AG04450 (cell line): ENCODE measurements at places on chromosomes 5 and 9.

DNA sequence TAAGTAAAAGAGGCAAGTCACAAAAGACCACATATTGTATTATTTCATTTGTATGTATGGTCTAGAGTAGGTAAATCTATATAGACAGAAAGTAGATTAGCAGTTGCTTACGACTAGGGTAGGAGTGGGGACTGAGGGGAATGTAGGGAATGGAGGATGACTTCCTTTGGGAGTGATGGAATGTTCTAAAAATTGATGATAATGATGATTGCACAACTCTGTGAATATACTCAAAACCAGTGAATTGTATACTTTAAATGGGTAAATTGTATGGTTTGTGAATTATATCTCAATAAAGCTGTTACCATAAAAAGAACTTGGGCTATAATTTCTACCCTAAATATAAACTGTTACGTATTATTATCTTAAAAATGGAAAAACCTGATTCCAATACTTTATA lies 35.0 kb downstream of the ADAMTS6 start:
- no peak for DNase-seq

GRCh38 chr5:170100066-170100943 lies 5.4 kb upstream of the FOXI1 start:
- DNase-seq: peak; percentile 61

- no peak for DNase-seq
Observed at GRCh38 chr5:10599862-10600284, 36.0 kb downstream of the ANKRD33B start.

DNA sequence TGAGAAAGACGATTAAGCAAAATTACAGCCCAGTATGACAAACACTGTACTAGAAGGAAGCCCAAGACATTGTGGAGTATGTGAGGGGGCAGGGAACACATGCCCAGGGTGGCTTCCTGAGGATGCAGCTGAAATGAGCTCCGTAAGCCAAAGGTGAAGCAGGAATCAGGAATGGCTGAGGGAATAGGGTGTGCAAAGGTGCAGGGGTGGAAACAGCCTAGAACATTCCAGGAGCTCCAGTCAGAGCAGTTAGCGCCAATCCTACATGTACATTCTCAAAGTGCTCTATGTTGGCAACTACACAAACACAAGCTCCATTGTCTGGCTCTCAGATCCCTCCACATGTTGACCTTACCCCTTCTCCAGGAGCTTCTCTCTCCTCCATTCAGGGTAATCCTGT lies 257.9 kb downstream of the MAN2A1 start:
- no peak for DNase-seq

GRCh38 chr5:159864885-159865691 lies 51.2 kb upstream of the ADRA1B start:
- no peak for DNase-seq

DNA sequence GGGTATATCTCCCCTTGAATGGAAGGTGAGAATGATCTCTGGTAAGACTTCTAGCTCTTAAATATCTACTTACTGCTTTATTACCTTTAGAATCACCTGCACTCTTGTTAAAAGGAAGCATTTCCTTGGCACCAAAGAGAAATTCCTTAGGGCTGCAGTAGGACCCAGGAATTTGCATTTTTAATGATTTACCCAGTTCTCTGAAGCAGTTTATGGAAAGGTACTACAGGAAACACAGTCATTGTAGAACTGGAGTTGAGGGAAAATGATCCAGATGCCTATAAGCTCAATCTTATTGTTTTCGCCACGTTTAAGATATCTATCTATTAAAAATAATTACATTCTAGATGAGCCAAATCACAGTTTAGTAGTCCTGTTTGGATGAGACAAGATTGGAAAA lies 9.5 kb upstream of the C9 start:
- no peak for DNase-seq

DNA sequence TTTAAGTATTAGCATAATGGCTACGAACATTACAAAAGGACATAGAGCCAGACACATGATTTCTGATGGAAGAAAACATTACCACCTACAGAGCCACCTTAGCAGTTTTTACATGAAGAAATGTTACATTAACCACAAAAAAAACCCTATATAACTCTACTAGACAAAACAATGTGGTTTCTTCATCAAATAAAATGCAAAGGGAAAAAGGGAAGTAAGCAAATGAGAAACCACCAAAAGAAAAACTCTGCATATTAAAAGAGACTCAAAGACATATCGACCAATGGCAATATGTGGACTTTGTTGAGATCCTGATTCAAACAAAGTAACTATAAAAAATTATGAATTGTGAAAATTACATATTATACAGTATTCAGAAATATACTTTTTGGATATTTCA lies 132.7 kb downstream of the TSSK1B start:
- no peak for DNase-seq

- no peak for DNase-seq
Observed at GRCh38 chr9:286071-286740, 71.5 kb downstream of the DOCK8 start.

DNA sequence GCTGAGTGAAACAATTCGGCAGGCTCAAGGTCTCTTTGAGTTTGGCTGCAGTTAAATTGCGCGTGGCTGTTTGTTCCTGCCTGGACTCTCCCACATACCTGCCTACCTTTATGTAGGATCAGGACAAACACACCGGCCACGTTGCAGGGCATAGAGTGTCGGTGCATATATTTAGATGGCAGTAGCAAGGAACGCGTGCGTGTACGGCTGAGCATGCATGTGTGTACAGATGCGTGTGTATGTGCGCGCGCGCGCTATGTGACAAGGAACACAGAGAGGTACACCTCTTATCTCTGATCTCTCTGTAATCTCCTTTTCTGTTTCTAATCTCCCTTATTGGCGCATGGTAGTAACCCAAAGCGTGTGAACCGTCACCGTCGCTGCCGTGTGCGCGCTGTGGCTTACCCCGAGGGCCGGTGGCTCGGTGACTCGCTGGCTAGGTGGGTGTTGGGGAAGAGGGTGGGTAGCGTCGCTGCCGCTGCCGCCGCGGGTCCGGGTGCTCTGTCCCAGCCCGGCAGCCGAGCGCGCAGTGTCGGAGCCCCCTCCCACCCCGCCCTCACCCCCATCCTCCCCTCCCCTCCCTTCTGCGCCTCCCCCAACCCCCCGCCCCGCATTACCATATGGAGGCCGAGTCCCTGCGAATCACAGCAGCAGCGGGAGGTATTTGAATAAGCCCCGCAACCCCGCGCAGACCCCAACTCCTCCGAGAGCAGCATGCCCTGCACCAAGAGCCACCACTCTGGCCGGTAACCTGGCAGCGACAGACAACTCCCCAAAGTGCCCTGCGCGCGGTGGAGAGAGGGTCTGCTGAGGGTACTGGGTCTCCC lies 204.8 kb downstream of the MEF2C start:
- no peak for DNase-seq

DNA sequence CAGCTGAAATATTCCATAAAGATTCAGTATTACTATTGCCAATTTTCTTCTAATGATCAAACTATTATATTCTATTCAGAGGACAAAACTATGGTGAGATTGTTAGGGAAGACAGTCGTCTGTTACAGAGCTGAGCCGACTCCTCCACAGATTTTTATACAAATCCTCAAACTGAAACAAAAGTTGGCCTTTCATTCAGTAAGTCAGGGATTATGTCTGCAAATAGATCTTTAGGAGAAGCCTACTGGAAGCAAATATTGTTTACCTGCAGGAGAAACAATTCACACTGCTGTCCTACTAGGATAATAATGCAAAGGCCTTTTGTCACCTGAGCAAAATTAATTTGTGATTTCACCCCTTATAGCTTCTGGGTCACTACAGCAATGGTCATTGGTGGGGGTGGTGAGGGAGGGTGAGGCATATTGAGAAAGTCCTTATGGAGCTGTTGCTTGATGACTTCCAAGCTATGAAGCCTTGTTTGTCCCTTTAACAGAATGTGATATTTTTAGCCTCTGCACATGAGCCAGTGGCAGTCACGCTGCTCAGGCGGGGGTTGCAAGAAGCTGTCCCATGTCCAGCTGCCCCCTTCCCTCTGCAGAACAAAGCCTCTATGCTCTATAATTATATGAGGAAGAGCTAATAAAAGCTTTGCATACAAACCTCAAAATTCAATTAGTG lies 200.5 kb upstream of the KLF9 start:
- DNase-seq: no peak

GRCh38 chr5:93006915-93007314 lies 574.1 kb downstream of the NR2F1-AS1 start:
- DNase-seq: no peak

GRCh38 chr5:74182603-74183002 lies 457.9 kb downstream of the ENC1 start:
- no peak for DNase-seq

GRCh38 chr9:133202145-133202513 lies 6.9 kb downstream of the OBP2B start:
- DNase-seq: no peak

DNA sequence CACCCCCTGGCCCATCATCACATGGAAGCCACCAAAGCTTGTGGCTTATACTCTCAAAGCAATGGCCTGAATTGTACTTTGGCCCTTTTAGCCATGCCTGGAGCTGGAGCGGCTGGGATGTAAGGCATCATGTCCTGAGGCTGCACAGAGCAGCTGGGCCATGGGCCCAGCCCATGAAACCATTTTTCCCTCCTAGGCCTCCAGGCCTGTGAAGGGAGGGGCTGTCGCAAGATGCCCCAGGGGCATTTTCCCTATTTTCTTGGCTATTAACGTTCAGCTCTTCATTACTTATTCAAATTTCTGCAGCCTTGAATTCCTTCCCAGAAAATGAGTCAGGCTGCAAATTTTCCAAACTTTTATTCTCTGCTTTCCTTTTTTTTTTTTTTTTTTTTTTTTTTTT lies 27.7 kb downstream of the FST start:
- no peak for DNase-seq

DNA sequence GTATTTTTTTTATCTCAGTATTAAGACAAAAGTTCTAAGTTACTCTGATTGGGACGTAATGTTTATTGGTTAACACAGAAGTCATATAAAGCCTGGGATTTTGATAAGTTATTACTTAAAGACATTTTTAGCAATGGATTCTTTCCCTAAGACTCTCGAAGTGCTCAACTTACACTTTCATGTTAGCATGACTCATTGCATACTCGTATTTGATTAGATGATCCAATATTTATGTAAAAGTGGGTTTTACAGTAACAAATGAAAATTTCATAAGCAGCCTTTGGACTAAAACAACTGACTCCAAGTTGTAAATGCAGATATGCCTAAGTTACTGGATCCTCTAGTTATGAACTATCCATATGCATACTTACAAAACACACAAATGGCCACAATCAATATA lies 567.7 kb upstream of the NUDT12 start:
- no peak for DNase-seq

- DNase-seq: no peak
Observed at GRCh38 chr5:92637247-92637646, 943.8 kb downstream of the NR2F1-AS1 start.

GRCh38 chr5:170306381-170306831 lies 8.8 kb upstream of the LCP2 start:
- no peak for DNase-seq

GRCh38 chr5:125497651-125498050 lies 751.2 kb upstream of the ZNF608 start:
- DNase-seq: no peak

GRCh38 chr5:140317859-140318258 lies 15.0 kb upstream of the PFDN1 start:
- no peak for DNase-seq

DNA sequence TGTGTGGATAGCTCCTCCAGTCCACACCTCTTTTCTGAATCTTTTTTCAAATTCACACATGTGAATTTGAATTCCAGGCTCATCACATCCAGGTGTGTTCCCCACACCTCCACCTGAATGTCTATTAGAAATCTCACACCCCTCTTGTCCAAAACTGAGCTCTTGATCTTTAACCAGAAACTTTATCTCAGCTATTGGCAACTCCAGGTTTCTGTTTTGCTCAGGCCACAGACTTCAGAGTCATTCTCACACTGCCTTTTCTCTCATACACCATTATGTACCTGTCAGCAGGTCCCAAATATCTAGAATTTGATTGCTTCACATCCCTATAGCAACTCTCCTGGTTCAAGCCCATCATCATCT lies 11.6 kb downstream of the NIPSNAP3B start:
- DNase-seq: no peak

- DNase-seq: no peak
Observed at GRCh38 chr5:126872561-126873354, 95.8 kb downstream of the LMNB1 start.

- no peak for DNase-seq
Observed at GRCh38 chr5:172606156-172606785, 34.8 kb upstream of the NEURL1B start.

- no peak for DNase-seq
Observed at GRCh38 chr5:147748590-147748989, 33.9 kb downstream of the JAKMIP2 start.

- DNase-seq: no peak
Observed at GRCh38 chr5:98750693-98751092, 22.8 kb upstream of the RGMB start.

- peak; percentile 30 for DNase-seq
Observed at GRCh38 chr9:15837079-15837679, 284.3 kb downstream of the CCDC171 start.

DNA sequence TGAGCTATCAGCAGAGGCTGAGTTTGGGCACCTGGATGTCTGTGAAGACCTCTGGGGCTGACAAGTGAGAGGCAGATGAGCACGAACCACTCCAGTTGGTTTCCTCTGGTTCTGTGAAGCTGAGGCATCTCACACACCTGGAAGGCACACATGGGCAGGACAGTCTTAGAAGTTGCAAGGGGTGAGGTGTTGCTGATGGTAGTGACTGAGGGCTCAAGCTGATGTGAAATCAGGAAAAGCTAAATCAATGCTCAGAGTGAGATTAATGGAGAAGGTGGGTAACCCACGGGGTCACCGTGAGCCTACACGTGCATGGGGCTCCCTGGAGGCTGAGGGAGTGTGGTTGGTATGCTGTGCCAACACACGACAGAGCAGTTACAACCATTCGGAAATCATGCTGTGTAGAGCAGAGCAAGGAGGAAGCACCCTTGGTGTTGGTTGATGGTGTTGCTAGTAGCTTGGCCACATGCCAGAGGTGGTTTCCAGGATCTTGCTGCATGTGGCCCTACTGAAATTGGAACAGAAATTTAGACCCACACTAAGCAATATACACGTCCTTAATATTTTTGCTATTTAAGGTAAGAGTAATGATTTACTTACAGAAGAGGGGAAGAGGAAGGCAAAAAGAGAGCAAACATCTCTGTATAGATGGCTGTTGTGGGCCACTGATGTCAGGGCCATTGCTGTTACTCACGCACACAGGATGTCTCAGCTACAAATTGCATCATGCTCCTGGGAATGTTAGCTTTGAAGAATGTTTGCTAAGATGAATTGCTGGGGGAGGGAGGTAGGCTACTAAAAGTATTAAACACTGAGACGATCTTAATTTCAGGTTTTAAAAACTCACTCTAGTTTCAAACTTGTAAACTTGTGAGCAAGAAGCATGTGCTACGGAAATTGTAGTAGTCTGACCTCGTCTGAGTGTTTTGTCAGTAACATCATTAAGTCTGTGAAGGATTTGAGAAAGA lies 170.5 kb downstream of the ARHGEF28 start:
- DNase-seq: peak; percentile 90

GRCh38 chr9:113993838-113994540 lies 84.1 kb downstream of the AMBP start:
- DNase-seq: no peak

- DNase-seq: no peak
Observed at GRCh38 chr9:136054146-136054545, 40.9 kb downstream of the NACC2 start.
